ENCODE measurements at places on chromosomes 16 and 17.
A peak's percentile ranks its signal among the peaks of the same experiment; 100 is the strongest.

DNA sequence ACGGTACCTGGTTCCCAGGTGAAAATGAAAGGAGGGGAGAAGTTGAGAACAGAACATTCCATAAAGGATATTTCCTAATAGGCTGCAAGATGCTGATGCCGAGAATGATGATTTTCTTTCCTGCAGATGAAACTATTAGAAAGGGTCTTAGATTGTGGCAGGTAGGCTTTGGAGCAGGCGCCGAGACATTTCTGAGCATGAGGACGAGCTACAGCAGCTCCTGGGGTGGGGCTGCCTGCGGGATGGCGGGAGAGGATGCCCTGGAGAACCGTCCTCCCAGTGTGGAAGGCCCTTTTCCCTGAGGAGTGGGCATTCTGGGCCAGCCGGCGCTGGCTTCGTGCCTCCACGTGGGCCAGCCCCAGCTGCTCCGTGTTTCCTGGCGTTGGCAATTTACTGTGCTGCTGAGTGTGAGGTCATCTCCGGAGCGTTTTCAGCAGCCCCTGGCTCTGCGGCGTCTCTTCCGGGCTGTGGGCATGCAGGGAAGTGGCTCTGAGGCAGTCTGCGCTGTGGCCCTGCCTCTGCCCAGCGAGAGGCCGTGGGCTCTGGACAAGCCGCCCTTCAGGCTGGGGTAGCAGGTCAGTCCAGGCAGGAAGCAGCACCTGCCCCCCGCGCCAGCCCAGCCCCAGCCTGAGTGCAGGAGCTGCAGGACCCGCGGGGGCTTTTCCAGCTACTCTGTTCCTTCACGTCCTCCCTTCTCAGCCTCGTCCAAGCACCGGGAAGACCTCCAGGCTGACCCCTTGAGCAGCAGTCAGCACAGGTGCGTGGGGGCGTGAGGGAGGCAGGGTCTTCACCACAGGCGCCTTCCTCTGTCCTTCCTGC, 12.2 kb downstream of the ENGASE start:
- no peak for DNase-seq

DNA sequence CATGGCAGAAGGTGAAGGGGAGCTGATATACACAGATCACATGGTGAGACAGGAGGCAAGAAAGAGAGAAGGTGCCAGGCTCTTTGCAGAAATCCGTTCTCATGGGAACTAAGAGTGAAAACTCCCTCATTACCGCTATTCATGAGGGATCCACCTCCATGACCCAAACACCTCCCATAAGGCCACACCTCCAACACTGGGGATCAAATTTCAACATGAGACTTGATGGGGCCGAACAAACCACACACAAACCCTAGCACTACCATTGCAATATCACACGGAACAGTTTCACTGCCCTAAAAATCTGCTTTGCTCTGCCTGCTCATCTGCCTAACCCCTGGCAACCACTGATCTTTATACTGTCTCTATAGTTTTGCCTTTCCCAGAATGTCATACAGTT, 34.8 kb downstream of the C17orf67 start:
- peak; percentile 47 for DNase-seq

DNA sequence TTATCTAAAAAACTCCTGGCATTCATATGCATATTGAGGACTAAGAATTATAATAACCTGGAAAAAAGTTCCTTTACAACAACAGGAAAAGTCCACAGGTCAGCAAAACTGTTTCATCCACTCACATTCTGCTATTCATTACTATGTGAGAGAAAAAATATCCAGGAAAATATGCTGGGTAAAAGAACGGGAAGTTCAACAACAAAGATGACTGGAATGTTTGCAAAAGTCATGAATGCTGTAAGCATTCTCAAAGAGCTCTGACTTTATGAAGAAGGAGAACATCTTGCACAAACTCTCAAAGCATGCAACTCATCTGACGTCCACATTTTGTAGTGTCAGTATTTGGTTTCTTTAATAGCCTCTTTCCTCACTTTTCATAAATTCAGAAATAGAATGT, 56.9 kb upstream of the ALDH3A1 start:
- DNase-seq = no peak

DNA sequence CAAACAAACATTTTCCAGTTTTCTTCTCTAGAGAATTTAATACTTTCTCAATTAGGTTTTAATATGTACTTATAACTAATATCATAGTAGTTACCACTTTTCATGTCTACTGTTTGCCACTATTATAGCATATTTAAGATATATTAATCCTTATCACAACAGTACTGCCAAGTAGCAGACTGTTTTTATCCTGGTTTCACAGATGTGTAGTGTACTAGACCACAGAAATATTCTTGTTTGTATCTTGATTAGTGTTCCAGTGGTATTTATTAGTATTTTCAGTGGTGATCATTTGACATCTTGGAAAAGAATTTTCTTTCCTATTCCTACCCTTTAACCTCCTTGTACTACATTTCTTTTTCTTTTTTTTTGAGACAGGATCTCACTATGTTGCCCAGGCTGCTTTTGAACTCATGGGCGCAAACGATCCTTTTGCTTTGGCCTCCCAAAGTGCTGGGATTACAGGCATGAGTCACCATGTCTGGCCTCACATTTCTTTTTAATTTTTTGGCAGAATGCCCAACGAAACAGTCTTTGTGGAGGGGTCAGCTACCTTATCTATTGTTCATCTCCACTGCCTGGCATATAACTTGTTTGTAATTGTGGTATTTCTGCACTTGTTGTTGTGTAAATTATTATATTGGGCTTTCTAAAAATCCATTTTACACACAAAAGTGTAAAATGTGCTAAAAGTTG, 27.2 kb downstream of the MAP2K4 start:
- no peak for DNase-seq

GRCh38 chr16:11118479-11118878, 137.5 kb downstream of the SOCS1 start:
- no peak for DNase-seq

DNA sequence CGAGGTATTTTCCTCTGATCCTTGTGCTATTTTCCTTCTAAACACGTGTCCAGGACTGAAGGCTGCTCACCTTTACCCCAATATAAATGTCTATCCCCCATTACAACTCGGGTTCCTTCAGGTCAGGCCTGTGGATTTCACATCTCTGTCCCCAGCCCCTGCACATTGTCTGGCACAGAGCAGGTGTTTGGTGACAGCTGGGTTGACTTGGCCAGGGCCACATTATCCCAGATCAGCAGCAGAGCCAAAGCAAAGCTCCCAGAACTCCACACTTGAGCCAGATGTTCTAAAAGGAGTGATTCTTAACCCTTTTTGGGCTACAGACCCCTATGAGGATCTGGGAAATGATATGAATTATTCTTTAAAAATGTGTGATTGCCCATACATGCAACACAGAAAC, 18.0 kb upstream of the SPATA32 start:
- DNase-seq = no peak

GRCh38 chr17:74543406-74543805, 2.5 kb downstream of the CD300C start:
- DNase-seq = no peak

- no peak for DNase-seq
Observed at GRCh38 chr17:51668155-51668962, 408.0 kb downstream of the UTP18 start.

- DNase-seq = no peak
Observed at GRCh38 chr17:48392857-48393256, 37.2 kb downstream of the SKAP1 start.
